ENCODE measurements at places on chromosomes 7 and 10.

GRCh38 chr10:63542835-63543575 lies 21.8 kb downstream of the REEP3 start:
- no peak for DNase-seq

DNA sequence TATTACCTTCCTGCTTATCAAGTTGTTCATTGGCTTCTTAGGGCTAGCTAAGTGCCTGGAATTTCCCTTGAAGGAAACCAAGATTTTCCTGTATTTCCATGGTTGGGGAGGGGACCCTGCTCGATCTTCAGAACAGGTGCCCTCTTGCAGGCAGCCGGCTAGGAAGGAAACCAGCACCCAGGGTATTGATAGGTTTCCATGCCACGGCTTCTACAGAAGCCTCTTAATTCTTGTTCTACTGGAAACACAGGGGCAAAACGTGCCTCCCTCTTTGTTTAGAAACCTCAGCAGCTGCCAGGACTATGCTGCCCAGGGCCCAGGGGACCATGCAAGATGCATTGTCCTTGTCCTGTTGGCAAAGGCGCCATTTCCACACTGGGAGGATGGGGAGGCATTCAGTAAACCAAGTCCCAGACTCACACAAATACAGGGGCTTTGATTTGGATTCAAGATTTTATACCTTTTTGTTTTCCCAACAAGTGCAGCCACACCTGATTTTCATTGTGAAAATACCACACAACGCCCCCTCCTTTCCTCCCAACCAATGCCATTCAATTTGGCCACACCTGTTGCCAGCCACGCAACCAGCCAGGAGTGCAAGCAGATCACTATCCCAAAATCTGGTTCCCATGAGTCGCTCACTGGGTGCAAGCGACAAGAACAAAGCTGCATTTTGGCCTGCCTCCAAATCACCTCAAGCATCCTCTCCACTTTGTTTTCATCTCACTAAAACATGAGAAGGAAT lies 29.6 kb downstream of the C10orf71 start:
- DNase-seq, result no peak

- peak; percentile 30 for DNase-seq
Observed at GRCh38 chr10:59830601-59831259, 75.6 kb downstream of the CCDC6 start.

DNA sequence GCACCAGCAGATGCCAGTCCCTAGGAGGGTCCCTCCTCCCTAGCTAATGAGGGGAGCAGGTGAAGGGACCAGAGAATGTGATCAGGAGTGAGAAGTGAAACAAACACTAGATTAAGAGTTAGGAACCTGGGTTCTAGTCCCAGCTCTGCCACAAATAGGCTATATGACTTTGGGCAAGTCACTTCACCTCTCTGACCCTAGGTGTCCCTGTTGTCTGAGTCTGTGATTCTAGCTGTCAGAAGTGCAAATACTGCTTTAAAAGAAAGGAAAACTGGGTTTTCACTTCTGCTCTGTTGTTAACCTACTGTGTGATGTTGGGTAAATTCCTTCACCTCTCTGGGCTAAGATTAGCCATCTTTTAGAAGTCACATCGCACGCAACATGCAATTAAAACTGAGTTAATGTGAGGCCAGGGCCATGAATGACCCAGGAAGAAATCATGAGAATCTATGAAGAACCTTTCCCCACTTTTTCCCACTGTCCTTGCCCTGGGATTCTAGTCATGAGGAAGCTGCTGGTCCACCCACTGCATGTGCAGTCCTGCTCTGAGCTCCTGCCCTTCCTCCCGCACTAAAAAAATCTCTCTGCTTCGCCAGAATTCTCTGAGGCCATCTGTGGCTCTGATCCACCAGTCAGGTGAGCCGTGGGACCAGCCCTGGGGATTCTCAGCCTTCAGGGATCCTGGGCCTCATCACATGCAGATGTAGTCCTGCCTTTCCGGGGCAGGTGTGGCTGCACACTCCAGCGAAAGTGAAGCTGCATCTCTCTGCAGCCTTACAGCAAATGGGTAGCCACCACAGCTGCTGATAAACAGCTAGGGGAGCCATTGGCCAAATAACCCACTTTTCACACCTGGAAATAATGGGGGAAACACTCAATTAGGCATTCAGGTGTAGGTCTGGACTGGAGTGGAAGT lies 181.7 kb downstream of the PLXNA4 start:
- DNase-seq, result no peak

DNA sequence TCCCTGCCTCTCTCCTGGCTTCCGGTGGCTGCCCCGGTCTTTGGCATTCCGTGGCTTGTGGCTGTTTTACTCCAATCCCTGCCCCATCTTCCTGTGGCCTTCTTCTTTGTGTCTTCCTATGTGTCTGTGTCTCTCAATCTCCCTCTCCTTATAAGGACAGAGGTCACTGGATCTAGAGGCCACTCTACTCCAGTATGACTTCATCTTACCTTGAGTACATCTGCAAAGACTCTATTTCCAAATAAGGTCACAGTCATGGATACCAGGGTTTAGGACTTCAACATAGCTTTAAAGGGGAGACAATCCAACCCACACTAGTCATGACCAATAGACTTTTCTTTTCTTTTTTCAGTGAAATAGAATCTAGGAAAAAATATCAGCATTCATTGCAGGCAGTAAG lies 153.3 kb upstream of the INSYN2A start:
- no peak for DNase-seq

- DNase-seq, result no peak
Observed at GRCh38 chr10:70315276-70315675, 31.5 kb upstream of the NPFFR1 start.

GRCh38 chr7:133973710-133974109 lies 153.4 kb upstream of the LRGUK start:
- DNase-seq, result no peak

DNA sequence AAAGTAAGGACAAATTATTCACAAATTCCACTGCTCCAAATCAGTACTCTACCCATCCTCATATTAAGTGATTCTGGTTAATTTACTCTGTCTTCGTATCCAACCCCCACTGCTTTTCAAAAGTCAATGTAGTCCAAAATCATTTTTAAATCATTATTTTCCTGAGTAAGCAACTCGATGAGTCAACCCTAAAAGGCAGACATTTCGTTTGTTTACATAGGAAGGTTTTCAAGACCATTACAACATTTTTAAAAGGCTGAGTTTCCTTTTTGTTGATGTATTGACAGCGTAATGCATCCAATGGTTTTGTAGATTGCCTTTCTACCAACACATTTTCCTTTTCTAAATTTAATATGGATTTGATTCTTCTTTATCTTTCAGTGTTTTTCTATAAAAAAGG lies 523.0 kb upstream of the ANKRD30A start:
- DNase-seq, result no peak

GRCh38 chr7:138607216-138608126 lies 93.7 kb downstream of the SVOPL start:
- DNase-seq, result no peak

DNA sequence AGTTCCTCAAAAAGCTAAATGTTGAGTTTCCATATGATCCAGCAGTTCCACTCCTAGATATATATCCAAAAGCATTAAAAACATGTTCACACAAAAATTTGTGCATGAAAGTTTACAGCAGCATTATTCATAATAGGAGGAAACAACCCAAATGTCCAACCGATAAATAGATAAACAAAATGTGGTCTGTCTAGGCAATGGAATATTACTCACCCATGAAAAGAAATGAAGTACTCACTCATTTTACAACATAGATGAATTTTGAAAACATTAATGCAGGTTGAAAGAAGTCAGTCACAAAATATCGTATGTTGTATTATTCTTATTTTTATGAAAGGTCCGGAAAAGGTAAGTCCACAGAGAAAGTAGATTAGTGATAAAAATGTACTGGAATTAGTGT lies 34.0 kb downstream of the BMPR1A start:
- no peak for DNase-seq

GRCh38 chr7:84194484-84195271 lies at the start of gene SEMA3A:
TSS of gene SEMA3A (minus strand) at chr7:84194789. CDS start at chr7:84194586, 203 bp downstream.
- no peak for DNase-seq

DNA sequence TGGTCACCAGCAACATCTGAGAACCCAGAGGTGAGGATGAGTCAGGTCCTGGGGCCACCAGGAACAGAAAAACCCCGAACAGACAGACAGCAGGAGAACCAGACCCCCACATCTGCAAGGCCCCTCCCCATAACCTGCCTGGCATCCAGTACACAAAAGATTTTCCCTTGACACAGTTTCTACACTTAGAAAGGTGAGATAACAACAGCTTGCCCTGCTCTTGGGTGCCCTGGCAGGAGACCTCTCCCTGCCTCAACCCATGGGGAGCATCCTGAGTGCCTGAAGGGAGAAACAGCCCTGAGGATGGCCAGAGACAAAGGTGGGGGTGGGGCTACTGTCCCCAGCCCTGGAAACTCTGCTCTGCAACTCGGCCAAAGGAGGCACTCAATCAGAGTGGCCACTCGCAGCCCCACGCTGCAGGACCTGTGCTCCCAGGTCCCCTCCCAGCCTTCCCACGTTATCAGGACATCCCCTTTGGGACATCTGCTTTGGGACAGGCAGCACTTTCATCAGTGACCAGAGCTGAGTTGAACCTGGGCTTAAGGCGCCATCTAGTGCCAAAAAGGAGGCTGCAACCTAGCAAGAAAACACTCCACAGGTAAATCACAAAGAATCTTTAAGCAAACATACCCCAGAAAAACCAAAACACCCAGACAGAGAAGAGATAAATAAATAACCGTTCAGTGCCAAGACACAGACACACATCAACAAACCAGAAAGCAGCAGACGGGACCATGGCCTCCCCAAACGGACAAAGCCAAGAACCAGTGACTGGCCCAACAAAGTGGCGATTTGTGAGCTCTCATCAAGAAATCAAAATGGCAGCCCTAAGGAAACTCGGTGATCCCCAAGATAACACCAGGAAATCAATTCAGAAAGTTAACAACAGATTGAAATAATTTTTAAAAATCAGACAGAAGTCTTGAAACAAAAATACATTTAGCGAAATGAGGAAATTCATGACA lies 233.7 kb downstream of the PTPRN2 start:
- DNase-seq, result no peak

- no peak for DNase-seq
Observed at GRCh38 chr10:112349521-112350085, 24.3 kb upstream of the ACSL5 start.

- no peak for DNase-seq
Observed at GRCh38 chr10:125926247-125926646, 29.9 kb downstream of the FANK1 start.

GRCh38 chr10:49226594-49226993 lies 38.4 kb upstream of the TMEM273 start:
- no peak for DNase-seq

DNA sequence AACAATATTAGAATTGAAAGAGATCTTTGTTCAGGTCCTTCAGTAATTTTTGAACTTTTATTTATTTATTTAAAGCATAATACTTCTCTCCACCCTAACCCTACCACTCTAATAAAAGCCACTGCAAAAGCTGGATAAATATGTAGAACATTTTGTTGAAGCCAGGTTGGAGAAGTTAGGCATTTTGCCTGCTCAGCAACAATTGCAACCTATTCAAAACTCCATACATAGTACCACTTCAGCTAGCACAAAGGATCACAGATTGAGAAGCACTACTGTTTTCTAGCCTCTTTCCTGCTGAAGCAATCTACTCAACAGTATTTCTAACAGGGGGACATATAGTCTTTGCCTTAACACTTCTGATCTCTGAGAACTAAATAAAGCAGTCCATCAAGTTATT lies 25.0 kb downstream of the RUNDC3B start:
- no peak for DNase-seq

DNA sequence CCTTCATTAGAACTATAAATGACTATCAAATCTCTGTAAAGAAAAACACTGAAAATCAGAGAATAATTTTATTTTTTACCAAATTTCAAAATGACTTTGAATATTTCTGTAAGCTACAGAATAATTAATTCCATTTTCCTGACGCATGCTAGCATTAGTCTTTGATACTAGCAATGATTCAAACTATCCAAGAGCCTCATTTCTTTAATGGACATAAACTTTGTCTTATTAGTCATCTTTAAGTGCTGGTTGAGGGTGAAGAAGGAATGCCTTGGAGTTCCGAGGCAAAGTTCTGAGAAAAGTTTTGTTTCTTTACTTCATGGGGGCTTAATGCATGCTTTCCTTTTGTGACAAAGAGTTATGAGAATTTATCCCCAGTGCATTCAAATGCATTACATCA lies 137.3 kb downstream of the AGMO start:
- DNase-seq, result no peak

GRCh38 chr7:16034353-16034752 lies 347.9 kb upstream of the MEOX2 start:
- DNase-seq, result no peak

- no peak for DNase-seq
Observed at GRCh38 chr7:46908770-46909169, 673.1 kb downstream of the TNS3 start.

- no peak for DNase-seq
Observed at GRCh38 chr7:135993950-135994349, 16.8 kb upstream of the MTPN start.

- no peak for DNase-seq
Observed at GRCh38 chr10:23694921-23695824, 256.3 kb downstream of the OTUD1 start.

GRCh38 chr10:17464545-17464944 lies 10.2 kb upstream of the ST8SIA6 start:
- DNase-seq, result no peak

DNA sequence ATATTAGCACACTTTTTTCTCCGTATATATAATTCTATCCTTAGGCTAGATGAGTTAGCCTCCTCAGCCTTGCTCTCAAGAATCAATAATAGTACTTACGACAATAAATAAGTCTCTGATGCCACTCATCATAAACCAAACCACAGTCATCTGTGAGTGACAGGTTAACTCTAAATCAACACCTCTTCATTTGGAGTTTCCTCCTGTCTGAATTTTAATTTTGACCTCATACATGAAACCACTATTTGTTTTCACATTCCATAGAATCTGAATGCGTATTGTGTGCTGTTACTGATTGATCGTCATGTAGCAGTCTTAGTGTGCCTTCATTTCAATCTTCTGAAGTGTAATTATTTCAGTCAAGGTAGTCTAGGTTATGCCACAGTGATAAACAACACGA lies 85.8 kb downstream of the HGF start:
- DNase-seq, result no peak

DNA sequence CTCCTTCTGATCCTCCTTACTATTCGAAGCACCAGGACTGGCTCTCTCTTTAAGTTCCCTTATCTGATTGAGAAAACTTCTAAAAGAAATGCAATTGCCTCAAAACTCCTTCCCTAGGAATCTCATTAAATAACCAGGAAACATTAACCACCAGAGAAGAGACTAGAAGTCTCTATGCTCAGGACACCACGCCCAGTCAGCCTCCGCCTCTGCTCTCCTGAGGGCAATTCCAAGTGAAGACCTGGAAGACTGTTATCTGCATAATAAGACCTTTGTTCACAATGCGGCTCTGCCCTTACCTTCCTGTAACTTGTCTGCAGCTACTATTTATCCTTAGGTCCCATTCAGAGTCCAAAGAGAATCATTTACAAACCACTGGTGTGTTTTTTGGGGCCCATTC lies 78.8 kb downstream of the ELMO1 start:
- DNase-seq, result no peak

GRCh38 chr7:3033136-3033535 lies 10.5 kb downstream of the CARD11 start:
- DNase-seq, result no peak

DNA sequence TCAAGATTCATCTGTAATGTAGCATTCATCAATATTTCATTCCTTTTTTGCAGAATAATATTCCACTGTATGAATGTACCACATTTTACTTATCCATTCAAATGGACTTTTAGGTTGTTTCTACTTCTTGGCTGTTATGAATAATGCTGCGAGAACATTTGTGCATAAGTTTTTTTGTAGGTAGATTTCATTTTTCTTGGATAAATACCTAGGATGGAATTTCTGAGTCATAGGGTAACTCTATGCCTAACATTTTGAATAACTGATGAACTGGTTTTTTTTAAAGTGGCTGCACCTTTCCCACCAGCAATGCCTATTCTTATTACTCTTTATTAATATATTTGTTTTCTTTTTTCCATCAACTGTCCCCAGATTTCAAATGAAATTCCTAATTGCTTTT lies 9.1 kb upstream of the XPNPEP1 start:
- DNase-seq, result no peak

Data from frontal cortex (tissue), 4 donors.